Fibroblast of mammary gland (primary cell): ENCODE measurements at places on chromosomes 4 and X.
A peak's percentile ranks its signal among the peaks of the same experiment; 100 is the strongest.

DNA sequence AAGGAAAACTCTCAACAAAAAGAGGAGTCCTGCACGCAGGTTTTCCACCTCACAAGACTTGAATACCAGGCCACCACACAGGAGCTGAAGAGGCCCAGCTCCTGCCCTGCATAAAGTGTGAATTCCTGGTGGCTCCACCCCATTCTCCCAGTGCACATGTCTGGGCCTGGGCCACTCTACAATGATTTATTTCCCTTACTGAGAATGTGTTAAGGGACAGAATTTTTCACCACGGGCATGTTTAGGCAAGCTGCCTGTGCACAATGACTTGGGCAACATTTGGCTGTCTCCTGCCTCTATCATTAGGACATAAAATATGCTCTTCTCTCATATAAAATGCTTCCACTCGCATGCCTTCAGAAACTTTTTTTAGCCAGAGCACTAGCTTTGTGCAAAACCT lies 197.1 kb downstream of the SLC7A11 start:
- no peak for DNase-seq

GRCh38 chr4:94537921-94538628 lies 86.3 kb downstream of the PDLIM5 start:
- no peak for DNase-seq

- DNase-seq, result no peak
Observed at GRCh38 chr4:71847300-71847699, 63.4 kb upstream of the GC start.

DNA sequence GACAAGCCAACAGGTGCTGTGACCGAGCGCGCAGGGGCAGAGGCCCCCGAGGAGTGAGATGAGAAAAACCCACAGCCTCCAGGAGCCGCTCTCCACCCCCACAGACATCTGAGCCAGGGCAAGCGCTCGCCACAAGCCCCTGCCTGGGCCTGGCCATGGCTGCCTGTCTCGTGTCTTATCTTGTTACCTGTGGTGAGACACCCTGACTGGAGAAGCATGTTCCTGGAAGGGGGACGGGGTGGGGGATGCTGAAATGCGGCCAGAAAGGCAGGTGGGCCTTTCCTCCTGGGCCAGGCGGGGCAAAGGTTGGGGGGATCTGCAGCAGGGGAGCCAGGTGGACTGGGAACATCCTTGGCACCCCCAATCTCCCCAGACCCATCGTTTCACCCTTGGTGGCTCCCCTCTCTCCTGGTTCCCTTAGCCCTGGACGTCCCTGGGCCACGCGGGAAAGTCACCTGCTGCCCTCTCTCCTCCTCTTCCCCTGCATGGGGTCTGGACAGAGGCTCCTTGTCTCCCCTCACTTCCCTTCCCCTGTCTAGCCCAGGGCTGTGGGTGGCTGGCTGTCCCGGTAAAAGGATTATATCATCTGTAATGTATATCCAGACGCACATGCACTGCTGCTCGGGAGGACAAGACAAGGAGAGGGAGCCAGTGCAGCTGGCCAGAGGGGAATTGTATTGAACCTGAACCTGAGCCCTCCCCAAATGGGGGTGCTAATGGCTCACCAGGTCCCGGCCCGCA lies 8.4 kb upstream of the DUSP9 start:
- no peak for DNase-seq

GRCh38 chr4:102817021-102817605 lies 10.2 kb downstream of the UBE2D3 start:
- peak; percentile 32 for DNase-seq

DNA sequence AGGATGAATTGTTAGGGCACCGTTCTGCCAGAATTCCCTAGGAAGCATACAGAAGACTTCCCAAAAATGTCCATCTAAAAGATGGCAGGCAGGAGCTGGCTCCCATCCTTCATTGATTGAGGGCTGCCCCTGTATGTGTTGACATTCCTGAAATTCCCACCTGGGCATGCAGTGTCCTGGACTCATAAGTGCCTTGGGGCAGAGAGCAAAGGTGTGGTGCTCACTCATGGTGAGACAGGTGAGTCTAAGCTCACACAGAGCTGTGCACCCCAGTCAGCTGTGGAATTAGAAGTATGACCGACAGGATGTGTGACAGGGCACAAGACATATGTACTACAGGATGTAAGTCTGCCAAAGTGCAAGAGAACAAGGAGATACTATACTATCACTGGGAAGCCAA lies 271.9 kb downstream of the MID1IP1 start:
- DNase-seq, result no peak

- DNase-seq, result no peak
Observed at GRCh38 chr4:142272452-142272851, 573.6 kb downstream of the INPP4B start.

GRCh38 chrX:11449613-11450012 lies 156.4 kb downstream of the AMELX start:
- DNase-seq, result no peak

- no peak for DNase-seq
Observed at GRCh38 chr4:7501873-7502272, 67.1 kb upstream of the PSAPL1 start.

DNA sequence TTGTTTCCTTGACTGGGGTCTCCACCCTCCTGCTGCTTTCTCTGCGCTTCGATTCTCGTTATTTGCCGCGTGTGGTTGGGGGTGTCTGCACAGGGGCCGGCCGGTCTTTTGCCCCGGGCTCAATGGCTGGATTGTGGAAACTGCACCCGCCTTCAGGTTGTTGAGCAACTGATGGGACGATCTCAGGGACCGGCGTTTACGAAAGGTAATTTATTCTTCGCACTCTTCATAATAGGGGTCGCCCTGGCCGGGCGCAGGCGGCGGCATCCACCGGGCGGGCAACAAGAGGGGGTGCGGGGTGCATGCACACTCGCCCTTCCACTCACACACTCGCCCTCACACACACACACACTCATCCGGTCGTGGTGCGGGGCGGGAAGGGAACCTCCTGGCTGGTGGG lies 1.4 kb downstream of the ADGRL3 start:
- DNase-seq, result no peak

GRCh38 chr4:110621839-110622751 lies 782 bp downstream of the PITX2 start:
- peak; percentile 18 for DNase-seq

DNA sequence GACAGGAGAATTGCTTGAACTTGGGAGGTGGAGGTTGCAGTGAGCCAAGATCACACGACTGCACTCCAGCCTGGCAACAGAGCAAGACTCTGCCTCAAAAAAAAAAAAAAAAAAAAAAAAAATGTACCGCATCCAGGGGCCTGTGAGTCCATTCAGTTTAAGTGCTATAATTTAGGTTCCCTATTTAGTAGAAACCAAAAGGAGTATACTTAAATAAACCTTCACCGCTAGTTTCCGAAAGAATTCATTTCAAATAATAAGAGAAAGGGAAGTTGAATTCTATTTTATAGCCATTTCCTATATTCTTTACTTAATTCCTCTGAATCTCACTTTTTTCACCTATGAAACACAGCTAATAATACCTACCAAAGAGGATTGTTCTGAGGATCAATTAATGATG lies 20.8 kb upstream of the LRBA start:
- DNase-seq, result no peak

GRCh38 chr4:82215039-82215438 lies 158.8 kb downstream of the HNRNPD start:
- no peak for DNase-seq

- no peak for DNase-seq
Observed at GRCh38 chrX:132367984-132368383, 120.9 kb downstream of the MBNL3 start.

GRCh38 chr4:113762186-113763028 lies 869 bp upstream of the CAMK2D start:
- peak; percentile 100 for DNase-seq

- DNase-seq, result peak; percentile 78
Observed at GRCh38 chr4:170089668-170090351, at the start of gene AADAT. Gene AADAT, minus strand, starts transcription at chr4:170089956. Its CDS starts 266 bp downstream, at chr4:170089690.

DNA sequence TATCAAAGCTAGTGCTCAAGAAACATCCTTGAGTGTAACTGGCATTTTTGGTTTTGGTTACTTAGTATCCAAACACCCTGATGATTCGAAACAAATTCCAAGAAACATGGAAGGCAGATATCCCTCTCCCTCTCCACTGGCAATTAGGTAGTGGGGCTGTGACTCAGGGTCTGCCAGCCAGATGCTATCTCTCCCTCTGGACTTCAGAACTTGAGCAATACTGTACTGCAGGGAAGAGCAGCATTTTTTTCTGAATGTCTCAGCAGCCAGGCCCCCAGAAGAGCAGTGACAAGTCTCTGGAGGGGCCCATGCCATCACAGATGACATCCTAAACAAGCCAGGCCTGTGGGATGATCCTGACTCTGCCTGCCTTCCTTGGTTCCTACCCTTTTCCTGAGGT lies 37.3 kb upstream of the BCORL1 start:
- peak; percentile 45 for DNase-seq

DNA sequence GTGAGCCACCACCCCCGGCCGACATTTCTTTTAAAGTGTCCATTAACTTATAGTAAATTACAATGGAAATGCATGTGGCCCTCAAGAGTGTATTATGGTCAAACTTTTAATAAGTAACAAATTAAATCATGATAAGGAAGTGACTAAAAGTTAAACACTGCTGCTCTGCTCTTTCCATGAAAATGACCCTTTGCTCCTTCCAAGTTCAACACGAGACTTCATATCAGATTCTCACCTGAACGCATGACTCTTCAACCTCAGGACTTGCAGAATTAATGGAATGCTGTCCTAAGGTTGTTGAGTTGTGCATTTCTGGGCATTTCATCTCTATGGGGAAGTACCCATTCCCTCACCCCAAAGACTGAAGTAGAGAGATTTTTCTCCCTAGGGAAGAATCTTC lies 27.1 kb downstream of the AWAT2 start:
- no peak for DNase-seq

GRCh38 chr4:79213702-79214101 lies 112.2 kb downstream of the NAA11 start:
- no peak for DNase-seq

- no peak for DNase-seq
Observed at GRCh38 chr4:147717878-147718277, 14.0 kb upstream of the ARHGAP10 start.

GRCh38 chrX:9844936-9845577 lies 58.8 kb downstream of the SHROOM2 start:
- DNase-seq, result no peak

GRCh38 chr4:13483136-13483767 lies 888 bp downstream of the RAB28 start:
- DNase-seq, result peak; percentile 9

DNA sequence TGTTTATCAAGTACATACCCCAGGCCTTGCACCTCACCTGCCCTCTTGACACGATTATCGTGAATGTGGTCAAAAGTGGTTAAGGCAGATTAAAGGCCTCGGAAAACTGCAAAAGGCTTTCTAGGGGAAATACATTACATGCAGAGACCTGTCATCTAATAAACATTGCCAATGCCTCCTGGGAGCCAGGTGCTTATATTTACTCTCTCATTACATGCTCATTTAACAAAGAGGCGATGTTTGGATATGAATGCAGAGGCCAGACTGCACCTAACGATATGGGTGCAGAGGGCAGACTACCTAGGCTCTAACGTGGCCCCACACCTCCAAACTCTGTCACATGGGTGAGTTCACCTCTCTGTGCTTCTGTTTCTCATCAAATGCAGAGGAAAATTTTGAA lies 14.5 kb downstream of the CRMP1 start:
- DNase-seq, result no peak

DNA sequence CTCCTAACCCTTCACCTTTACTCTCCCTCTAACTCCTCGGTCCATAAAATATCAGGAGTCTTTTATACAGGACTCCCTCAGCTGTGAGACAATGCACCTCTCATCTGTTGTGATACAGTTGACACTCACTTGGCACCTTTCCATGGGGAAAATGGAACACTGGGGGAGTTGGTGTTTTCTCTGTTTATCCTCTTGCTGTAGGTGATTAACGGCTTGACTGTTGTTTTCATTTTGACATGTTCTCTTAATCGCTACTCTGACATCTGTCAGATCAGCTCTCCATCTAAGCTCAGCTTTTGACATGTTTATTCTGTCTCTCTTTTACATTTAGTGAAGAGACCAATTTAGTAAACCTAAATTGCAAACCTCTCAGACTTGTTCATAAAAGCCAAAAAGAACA lies 604.8 kb downstream of the TRAM1L1 start:
- no peak for DNase-seq

GRCh38 chr4:8575457-8575856 lies 4.7 kb upstream of the GPR78 start:
- DNase-seq, result no peak

DNA sequence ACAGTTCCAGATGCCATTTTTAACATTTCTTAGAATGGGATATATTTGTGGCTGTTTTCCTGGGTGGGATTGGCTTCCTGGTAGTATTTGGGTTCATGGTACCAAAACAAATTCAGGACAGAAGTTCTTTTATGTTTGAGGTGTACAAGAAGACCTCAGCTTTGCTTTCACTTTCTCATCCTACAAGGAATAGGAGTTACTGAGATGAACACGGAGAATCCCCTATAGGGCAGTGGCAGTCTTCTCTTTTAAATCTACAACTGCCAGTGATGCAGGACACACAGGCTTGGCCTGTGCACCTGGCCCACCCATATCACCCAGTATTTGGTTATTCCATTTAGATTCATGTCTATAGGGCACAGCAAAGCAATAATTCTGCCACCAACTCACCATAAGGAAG lies 35.2 kb downstream of the SLC10A7 start:
- DNase-seq, result no peak

- DNase-seq, result no peak
Observed at GRCh38 chr4:70754470-70754869, 32.7 kb downstream of the RUFY3 start.

DNA sequence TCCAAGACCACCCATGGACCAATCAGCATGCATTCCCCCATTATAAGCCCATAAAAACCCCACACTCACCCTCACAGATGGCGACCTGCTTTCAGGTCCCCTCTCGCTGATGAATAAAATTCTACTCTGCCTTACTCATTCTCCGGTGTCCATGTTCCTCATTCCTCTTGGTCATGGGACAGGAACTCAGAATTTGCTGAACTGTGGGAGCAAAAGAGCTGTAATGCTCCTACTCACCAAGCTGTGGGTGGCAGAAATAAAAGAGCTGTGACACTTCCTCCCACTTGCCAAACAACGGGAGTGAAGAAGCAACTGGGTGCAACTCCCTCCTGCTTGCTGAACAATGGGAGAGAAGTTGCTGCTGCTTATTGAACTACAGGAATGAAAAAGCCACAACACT lies 168.5 kb upstream of the PCDH18 start:
- DNase-seq, result peak; percentile 5

DNA sequence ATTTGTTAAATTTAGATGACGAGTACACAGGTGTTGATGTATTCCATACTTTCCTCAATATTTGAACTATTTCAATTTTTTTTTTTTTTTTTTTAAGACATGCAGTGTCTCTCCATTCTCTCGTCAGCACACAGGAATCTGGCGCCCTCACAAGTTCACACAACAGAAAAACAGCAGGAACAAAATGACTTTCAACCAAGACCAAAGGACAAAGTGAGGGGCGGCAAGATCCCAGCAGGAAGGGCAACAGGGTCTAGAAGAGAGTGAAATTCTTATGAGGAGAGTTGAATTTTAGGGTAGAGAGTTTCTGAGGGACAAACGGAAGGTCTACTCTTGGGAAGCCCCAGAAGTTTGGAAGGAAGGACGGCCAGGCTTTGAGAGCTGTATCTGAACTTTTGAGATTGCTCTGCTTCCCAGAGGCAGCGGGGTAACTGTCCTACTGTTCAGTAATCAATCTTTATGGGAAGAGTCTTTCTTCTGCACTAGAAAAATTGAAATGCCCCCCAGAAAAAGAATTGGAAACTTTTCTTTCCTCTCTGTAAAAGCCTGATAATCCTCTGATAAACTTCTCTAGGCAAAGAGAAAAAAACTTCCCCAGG lies 760.2 kb downstream of the RAB28 start:
- DNase-seq, result no peak

- peak; percentile 83 for DNase-seq
Observed at GRCh38 chrX:95058815-95059214, 1384.8 kb downstream of the FAM133A start.

GRCh38 chr4:146488495-146489174 lies 33.1 kb downstream of the SLC10A7 start:
- no peak for DNase-seq
